ENCODE measurements at places on chromosomes 16 and 17.

GRCh38 chr16:58040945-58041627 lies 15.5 kb downstream of the MMP15 start:
- DNase-seq: no peak

DNA sequence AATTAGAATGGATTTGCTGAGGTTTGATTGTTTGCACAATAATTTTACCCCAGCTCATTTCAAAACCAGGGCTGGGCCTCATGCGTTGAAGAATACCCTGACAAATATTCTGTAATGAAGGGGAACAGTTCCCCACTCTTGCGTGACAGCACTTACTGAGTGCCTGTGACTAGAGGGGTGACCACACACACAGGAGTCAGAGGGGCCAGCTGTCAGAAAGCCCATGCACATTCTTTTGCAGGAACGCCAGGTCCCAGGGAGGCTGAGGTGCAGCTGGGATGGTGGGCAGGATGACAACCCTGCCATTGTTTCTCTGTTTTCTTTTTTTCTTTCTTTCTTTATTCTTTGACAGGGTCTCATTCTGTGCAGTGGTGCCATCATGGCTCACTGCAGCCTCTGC lies 44.6 kb downstream of the SMPD3 start:
- DNase-seq: no peak

- DNase-seq: no peak
Observed at GRCh38 chr16:67397812-67398545, 4.7 kb upstream of the TPPP3 start.

DNA sequence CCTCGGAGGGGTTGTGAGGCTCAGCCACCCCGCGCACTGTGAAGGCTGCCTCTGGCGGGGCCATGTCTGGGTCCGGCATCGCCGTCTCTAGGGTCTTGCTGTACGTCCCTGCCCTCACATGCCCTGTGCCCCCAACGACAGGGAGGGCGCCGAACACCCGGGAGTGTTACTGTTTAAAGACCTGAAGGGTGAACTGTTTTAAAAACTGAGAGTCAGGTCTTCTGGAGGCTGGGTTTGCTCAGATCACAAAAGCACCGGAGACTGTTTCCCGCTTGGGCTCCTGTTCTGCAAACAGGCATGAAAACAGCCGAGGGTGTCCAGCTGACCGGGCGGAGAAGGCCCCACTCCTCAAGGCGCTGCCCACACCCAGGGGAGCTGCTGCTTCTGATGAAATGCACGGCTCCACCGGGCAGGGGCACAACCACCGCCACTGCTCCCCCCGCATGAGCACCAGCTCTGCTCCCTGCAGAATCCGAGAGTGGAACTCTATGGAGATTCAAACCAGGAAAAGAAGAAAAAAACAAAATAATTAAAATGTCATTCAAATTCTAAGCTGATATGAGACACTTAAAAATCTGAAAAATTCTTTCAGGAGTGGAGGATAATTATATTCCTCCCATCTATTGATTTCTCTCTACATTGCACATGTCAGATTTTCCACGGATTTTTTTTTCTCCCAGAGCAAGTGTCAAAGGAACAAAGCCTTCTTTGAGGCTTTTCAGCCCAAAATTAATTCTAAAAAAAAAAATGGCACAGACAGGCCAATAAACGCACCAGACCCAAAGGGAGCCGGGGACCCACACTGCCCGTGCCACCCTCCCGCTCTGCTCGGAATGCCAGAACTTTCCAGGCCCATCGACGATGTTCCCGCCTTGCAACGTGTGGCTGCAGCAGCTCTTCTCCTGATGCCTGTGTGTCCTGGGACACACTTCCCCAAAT lies 74.3 kb downstream of the LMF1 start:
- no peak for DNase-seq

DNA sequence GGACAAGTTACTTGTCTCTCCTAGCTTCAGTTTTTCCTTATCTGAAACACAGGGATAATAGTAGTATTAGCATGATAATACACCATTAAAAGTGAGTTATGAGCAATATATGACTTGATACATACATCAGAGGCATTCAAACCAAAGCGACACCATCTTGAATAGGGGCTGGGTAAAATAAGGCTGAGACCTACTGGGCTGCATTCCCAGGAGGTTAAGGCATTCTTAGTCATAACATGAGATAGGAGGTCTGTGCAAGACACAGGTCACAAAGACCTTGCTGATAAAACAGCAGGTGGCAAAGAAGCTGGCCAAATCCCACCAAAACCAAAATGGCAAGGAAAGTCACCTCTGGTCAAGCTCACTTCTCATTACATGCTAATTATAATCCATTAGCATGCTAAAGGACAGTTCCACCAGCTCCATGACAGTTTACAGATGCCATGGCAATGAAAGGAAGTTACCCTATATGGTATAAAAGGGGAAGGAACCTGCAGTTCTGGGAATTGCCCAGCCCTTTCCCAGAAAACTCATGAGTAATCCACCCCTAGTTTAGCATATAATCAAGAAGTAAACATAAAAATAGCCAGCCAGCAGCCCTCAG lies 37.2 kb upstream of the HS3ST3A1 start:
- DNase-seq: no peak

- DNase-seq: no peak
Observed at GRCh38 chr17:60557805-60558204, 31.8 kb upstream of the APPBP2 start.

GRCh38 chr17:80424878-80425765 lies 10.2 kb downstream of the ENDOV start:
- DNase-seq: no peak

GRCh38 chr16:46693598-46693997 lies 4.1 kb downstream of the ORC6 start:
- no peak for DNase-seq

- no peak for DNase-seq
Observed at GRCh38 chr17:47318197-47318918, 5.4 kb upstream of the EFCAB13 start.

GRCh38 chr17:17575360-17576251 lies 15.9 kb downstream of the PEMT start:
- no peak for DNase-seq

- no peak for DNase-seq
Observed at GRCh38 chr17:41559548-41559947, 12.3 kb downstream of the KRT9 start.

GRCh38 chr16:2791174-2791573 lies 3.8 kb upstream of the PRSS33 start:
- DNase-seq: no peak

DNA sequence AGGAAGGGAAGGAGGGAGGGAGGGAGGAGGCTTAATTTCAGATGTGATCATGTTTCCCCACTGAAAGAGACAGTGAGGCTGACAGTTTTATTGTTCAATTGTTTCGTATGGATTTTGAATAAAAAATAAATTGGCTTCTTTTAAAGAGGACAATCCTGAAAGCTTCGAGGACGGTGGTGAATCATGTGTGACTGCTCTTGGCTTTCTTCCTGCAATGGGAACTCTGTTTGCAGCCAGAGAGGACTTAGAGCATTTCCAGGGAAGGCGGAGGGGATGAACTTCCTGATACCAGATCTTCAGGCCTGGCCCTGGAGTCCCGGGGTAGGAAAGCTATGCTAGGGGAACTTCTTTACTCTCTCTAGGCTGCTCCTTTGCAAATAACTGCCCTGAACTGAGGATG lies 72.8 kb upstream of the C16orf82 start:
- no peak for DNase-seq

DNA sequence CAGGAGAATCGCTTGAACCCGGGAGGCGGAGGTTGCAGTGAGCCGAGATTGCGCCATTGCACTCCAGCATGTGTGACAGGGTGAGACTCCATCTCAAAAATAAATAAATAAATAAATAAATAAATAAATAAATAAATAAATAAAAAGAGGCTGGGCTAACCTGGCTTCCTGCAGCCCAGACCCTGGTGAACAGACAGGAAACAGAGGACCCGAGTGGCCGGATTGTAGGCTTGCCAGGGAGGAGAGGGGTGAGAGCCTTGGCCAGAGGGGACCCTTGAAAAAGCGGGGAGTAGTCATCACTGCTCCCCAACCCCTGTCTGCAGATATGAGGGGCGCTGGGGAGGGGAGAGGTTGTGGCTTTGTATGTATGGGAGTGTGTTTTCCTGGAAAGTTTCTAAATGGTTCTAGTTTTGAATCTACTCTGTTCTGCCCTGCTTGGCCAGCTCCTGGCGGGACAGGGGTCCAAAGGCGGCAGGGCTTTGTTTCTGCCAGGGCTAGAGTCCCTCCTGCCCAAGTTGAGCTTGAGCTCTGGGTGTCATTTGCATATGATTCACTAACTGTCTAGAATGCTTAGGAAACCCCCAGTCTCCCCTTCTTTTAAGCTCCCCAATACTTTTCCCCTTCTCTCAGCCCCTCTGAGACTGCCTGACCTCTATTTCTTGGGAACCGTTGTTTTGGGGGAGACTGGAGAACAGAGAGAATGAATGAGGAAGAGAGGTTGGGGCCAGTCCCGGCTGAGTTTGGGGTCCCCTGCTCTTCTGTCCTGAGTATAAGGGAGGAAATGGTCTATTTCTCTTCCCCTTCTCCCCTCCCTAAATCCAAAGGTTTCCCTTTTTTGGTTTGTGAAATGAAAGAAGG lies 16.4 kb downstream of the RARA start:
- DNase-seq: no peak

GRCh38 chr16:52251495-52251894 lies 295.4 kb downstream of the TOX3 start:
- DNase-seq: no peak

GRCh38 chr17:55830699-55831471 lies 80.0 kb downstream of the PCTP start:
- no peak for DNase-seq

GRCh38 chr17:7988750-7989178 lies 13.7 kb upstream of the GUCY2D start:
- DNase-seq: peak; percentile 41

GRCh38 chr17:36707904-36708303 lies 106.5 kb downstream of the MRM1 start:
- no peak for DNase-seq

GRCh38 chr16:14449790-14450480 lies 180.1 kb downstream of the PARN start:
- DNase-seq: no peak
